ENCODE measurements at places on chromosomes 6 and 20.
A peak's percentile ranks its signal among the peaks of the same experiment; 100 is the strongest.

DNA sequence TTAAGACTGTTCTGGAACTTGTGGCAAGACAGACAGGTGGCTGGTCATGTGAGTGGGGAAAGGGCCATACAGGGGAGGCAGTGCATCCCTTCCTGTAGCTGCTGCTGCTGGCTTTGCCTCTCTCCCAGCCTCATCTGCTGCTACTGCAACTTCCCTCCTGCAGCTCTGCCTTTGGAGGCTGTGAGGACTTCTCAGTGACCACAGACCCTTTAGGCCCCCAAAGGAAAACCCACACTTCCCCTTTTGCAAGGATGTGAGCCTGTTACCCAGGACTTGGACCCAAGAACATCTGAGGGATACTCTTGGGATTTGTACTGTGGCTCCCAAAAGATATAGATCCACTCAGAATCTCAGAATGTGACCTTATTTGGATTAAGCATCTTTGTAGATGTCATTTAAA, 91.0 kb downstream of the TMEM170B start:
- no peaks in the 10 kb centered on the region for H3K27me3 ChIP-seq
- DNase-seq = no peak
- no peaks in the 10 kb centered on the region for H3K36me3 ChIP-seq
- no peak overlapping the region for H3K27ac ChIP-seq
- H3K4me3 ChIP-seq = no peak overlapping the region
- peaks cover 15% of the 10 kb centered on the region for H3K4me1 ChIP-seq

DNA sequence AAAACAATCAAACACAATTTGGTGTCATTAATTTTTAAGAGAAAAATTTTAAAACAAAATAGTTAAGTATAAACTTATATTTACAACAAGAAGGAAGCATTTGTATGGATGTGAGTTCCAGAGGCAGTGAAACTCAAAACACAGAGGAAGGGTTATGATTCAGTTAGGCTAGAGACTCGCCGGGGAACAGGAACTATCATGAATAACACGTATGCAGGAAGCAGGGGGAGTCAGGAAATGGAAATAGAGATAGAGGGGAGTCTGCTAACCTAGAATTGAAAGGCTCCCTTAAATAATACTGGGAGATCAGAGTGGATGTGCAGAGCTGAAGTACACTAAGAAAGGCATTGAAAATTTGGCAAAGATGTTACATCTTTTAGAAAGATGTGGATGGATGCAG, 14.2 kb upstream of the HLA-DRB1 start:
- no peak overlapping the region for H3K4me3 ChIP-seq
- no peaks in the 10 kb centered on the region for H3K36me3 ChIP-seq
- H3K27me3 ChIP-seq = no peaks in the 10 kb centered on the region
- H3K4me1 ChIP-seq = no peaks in the 10 kb centered on the region
- DNase-seq = no peak

GRCh38 chr6:99746261-99746895, 139.7 kb downstream of the PRDM13 start:
- H3K4me1 ChIP-seq = no peaks in the 10 kb centered on the region
- no peaks in the 10 kb centered on the region for H3K36me3 ChIP-seq
- DNase-seq = peak; percentile 36
- H3K4me3 ChIP-seq = no peak overlapping the region
- H3K27me3 ChIP-seq = peaks cover 3% of the 10 kb centered on the region

DNA sequence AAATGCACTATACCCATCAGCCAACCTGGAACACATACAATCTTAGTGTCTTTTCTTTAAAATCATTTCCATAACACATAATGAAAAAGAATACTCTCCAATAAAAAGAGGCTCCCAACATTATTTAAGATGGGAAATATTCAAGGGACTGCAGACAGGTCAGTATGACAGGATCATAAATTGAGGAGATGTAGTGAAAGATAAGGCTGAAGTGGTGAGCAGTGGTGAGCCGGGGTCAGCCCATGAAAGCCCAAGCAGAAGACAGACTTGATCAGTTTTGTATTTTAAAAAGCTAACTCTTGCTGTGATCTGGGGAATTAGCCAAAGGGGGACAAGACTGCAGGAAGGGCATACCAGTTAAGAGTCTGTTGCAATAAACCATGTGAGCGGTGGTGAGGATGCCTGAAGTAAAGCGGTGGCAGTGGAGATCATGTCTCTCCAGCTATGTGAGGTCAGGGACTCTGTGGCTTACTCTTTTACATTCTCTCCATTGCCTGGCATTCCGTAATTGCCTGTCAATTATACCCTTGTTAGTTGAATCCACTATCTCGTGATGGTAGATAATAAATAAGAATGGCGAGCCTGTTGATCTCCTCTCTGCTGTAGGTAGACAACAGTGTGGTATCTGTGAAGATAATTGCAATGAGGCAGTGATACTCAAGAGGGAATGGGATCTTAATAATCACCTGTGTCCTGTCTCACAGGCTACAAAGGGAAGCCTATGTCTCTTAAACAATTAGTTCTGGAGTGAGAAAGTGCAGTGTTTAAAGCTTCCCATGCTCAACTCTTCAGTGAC, 97.4 kb downstream of the FILIP1 start:
- no peaks in the 10 kb centered on the region for H3K36me3 ChIP-seq
- no peaks in the 10 kb centered on the region for H3K4me1 ChIP-seq
- DNase-seq = no peak
- no peak overlapping the region for H3K4me3 ChIP-seq

DNA sequence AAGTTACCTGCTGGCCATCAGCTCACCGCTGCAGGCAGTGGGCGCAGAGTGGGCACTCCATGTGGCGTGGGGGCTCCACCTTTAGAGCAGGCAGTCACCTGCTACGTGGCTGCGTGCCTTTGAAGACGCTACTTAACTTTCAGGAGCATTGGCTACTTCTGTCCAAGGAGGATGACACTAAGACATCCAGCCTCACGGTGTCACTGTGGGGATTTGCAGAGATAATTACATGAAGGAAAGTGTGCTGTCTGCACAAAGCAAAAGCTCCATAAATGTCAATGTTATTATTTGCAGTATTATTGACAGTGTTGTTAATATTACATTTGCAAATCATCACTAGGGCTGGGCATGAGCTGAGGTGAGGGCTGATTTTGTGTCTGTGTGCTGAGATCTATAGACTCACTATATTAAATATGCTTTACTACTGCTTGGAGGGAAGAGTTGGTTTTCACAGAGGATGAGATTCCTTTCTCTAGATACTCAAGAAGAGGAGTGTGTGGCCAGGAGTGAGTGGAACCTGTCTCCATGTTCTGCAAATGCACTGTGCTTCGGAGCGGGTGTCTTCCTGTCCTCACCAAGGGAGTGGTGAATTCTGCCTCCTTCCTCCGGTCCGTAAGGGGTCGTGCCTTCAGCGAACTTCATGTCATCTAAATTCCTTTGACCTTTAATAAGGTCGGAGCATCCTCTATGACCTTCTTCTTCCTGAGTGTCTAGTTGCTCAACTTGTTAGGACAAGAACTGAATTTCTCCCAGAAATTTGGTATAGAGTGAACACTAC, 165.8 kb upstream of the SYNDIG1 start:
- no peak overlapping the region for H3K4me3 ChIP-seq
- no peak for DNase-seq
- no peaks in the 10 kb centered on the region for H3K27me3 ChIP-seq
- no peaks in the 10 kb centered on the region for H3K4me1 ChIP-seq
- H3K27ac ChIP-seq = no peak overlapping the region

DNA sequence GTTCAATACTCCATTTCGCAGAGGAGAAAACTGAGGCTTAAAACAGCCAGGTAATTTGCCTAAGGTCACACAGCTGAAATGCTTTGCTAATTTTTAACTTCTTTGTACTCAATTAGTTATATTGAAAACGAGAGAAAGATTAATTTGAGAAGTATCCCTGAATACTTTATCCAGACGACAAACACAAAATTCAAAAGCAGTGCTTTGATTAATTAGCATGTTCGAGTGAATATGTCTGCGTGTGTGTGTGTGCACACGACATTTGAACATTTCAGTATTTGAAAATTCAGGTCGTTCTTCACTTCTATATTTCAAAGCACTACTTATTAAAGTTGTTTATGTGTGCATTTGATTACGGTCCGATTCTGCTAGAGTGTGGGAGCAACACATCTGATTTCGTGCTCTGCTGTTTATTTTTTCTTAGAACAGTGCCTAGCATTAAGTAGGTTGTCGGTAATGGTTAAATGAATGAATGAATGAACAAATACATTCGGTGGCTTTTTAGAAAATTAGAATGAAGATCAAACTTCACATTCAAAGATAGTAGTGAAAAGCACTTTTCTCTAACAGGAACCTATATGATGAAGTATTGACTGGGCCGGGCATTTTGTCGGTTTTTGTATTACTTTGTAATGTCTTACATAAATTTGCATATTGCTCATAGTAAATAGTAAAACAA, 36.9 kb upstream of the SYNCRIP start:
- H3K4me1 ChIP-seq = peaks cover 6% of the 10 kb centered on the region
- H3K27ac ChIP-seq = peak overlapping the region; percentile 92
- peak overlapping the region; percentile 71 for H3K4me3 ChIP-seq
- no peak for DNase-seq
- no peaks in the 10 kb centered on the region for H3K27me3 ChIP-seq
- H3K36me3 ChIP-seq = peaks cover 30% of the 10 kb centered on the region

DNA sequence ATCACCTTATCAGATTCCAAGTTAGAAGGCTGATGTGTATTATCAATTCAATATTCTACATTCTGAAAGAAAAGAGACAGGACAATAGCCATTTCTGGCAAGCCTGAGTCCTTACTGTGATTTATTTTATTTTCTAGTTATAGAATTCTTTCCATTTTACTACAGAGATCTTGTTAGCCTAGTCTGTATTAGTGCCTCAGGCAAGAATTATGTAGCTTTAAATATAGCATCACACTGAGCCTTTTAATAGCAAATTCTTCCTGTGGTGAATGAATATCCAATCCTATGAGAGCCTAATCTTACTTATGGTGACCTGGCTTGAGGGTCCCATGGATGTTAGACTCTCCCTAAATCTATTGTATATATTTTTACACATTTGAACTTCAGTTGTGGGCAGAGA, 732.8 kb upstream of the CITED2 start:
- H3K36me3 ChIP-seq = no peaks in the 10 kb centered on the region
- no peaks in the 10 kb centered on the region for H3K4me1 ChIP-seq
- no peak for DNase-seq
- H3K4me3 ChIP-seq = no peak overlapping the region
- H3K27me3 ChIP-seq = no peaks in the 10 kb centered on the region
- no peak overlapping the region for H3K27ac ChIP-seq

DNA sequence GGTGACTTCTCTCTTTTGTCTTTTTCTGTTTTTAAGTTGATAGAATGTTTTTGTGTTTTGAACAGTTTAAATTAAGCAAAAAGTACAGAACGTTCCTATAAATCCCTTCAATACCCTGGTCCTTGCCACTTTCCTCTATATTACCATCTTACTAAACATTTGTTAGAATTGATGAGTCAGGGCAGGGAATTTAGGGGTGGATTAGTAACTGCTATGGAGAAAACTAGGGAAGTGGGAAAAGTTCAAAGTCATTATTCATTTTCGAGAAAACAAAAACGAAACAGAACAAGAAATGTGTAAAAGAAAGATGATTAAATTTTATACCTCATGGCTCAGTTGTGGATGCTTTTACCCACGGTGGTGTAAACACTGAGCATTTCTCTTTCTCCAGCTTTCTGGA, 240.4 kb upstream of the SULF2 start:
- H3K4me3 ChIP-seq = no peak overlapping the region
- H3K27ac ChIP-seq = peak overlapping the region; percentile 78
- no peaks in the 10 kb centered on the region for H3K27me3 ChIP-seq
- DNase-seq = peak; percentile 89
- H3K36me3 ChIP-seq = no peaks in the 10 kb centered on the region

DNA sequence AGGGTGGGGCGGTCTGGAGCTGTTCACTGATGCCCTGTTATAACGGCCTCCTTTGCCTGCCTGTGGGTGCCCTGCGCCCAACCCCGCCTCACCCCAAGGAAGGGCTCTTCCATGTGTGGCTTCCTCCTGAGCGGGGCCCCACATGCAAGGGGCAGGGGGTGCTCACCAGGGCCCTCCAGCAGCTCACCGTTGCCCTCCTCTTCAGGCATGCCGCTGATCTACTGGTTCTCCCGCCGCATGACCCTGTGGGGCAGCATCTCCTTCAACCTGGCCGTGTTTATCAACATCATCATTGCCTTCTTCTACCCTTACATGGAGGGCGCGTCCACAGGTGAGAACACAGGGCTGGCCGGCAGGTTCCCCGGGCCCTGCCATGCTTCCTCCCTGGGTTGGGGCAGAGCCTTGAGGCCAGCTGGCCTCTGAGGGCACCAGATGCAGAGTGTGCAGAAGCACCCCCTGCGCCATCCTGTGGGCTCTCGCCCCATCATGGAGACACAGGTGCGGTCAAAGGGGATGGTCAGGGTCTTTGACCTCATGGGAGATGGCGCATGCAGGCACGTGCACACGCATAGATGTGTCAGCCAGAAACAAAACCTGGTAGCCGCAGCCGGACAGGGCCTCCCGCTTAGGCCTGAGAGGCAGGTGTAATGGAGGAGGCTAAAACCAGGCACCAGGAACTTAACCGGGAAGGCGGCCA, 22.9 kb downstream of the UQCC2 start:
- no peak overlapping the region for H3K4me3 ChIP-seq
- H3K36me3 ChIP-seq = no peaks in the 10 kb centered on the region
- DNase-seq = no peak
- H3K27ac ChIP-seq = no peak overlapping the region

DNA sequence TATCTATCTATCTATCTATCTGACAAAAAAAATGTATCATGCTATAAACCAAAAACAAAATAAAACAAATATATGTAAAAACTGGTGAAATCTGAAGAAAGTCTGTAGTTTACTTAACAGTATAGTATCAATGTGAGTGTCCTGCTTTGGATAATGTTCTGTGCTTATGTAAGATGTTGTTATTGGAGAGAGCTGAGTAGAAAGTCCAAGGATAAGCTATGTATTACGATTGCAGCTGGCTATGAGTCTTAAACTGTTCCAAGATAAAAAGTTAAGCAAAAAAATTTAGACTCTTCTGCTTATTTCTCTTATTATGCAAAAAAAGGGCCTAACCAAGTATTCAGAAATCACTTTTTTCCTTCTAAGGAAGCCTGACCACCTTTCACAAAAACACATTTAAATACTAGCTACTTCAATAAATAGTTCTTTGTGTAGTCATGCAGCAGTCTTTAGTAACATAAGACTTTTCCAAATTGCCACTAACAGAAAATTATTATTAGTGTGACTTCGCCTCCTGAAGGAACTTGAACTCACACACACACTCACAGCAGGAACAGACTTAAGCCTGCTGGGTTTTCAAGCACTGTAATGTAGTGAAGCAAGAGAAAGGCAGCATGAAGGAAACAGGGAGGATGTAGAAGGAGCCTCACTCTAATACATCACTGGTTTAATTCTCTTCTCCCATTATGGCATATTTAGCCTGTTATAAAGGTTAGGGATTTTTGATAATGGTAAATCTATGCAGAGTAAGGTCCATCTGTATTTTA, 265.8 kb upstream of the GJE1 start:
- H3K4me3 ChIP-seq = no peak overlapping the region
- H3K27ac ChIP-seq = no peak overlapping the region
- no peaks in the 10 kb centered on the region for H3K27me3 ChIP-seq
- no peaks in the 10 kb centered on the region for H3K36me3 ChIP-seq
- no peaks in the 10 kb centered on the region for H3K4me1 ChIP-seq

GRCh38 chr20:62303062-62303339, 204 bp downstream of the ADRM1 start:
- H3K27me3 ChIP-seq = no peaks in the 10 kb centered on the region
- DNase-seq = no peak
- H3K4me3 ChIP-seq = peak overlapping the region; percentile 99

Data from astrocyte (in vitro differentiated cells and primary cell).